ENCODE measurements at places on chromosomes 5 and 9. TPM values are rescaled to one million over a fixed set of nuclear protein-coding genes. Genes with fewer than 3 reads are reported as not detected.

DNA sequence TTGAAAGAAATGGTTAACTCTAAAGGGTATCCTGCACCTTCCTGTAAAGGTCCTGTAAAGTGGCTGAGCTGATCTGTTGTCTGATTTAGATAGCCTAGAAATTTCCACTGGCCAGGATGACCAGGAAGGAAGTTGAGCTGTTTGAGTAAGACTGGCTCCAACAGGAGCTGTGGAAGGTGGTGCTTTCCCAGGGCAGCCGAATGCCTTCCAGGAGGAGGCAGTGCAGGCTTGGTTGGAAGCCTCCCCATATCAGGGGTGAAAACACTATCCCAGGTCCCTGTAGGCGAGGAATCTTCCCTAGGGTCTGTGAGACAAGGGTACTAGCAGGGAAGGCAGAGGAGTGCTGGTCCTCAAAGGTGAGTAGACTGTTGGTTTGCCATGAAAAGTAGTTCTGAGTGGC, 98.4 kb downstream of the LIX1 start:
- H3K36me3 ChIP-seq: no peaks in the 10 kb centered on the region
- H3K27me3 ChIP-seq: no peaks in the 10 kb centered on the region
- no peak overlapping the region for H3K4me3 ChIP-seq
- H3K4me1 ChIP-seq: no peaks in the 10 kb centered on the region
- DNase-seq: no peak

- H3K4me1 ChIP-seq: no peaks in the 10 kb centered on the region
- no peaks in the 10 kb centered on the region for H3K27me3 ChIP-seq
- no peak overlapping the region for H3K4me3 ChIP-seq
- no peaks in the 10 kb centered on the region for H3K36me3 ChIP-seq
Observed at GRCh38 chr9:8366161-8366926, 566.8 kb upstream of the DMAC1 start.

GRCh38 chr9:92671323-92671722, 1.4 kb upstream of the IPPK start:
- peak; percentile 29 for DNase-seq
- H3K36me3 ChIP-seq: peaks cover 9% of the 10 kb centered on the region
- no peak overlapping the region for H3K4me3 ChIP-seq
- peaks cover 30% of the 10 kb centered on the region for H3K4me1 ChIP-seq
- no peaks in the 10 kb centered on the region for H3K27me3 ChIP-seq

DNA sequence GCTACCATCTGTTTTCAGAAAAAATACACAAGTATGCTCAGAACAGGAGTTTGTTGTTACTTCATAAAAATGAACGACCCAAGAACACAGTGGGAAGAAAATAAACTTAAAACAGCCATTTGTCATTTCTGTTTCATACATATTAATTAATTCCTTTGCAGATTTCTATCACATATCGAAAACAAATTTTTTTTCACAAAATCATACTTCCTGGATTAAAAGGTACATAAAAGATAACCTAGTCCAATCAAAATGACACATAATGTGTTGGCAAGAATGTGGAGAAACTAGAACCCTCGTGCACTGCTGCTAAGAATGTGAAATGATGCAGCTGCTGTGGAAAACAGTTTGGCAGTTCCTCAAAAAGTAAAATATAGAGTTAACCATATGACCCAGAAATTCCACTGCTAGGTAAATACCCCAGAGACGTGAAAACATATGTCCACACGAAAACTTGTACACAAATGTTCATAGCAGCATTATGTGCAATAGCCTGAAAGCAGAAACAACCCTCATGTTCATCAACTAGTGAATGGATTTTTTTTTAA, 46.0 kb downstream of the MYO10 start:
- H3K36me3 ChIP-seq: no peaks in the 10 kb centered on the region
- H3K4me1 ChIP-seq: no peaks in the 10 kb centered on the region
- H3K27ac ChIP-seq: no peak overlapping the region
- H3K27me3 ChIP-seq: no peaks in the 10 kb centered on the region

- DNase-seq: no peak
- no peak overlapping the region for H3K4me3 ChIP-seq
- H3K4me1 ChIP-seq: no peaks in the 10 kb centered on the region
- no peak overlapping the region for H3K27ac ChIP-seq
- no peaks in the 10 kb centered on the region for H3K27me3 ChIP-seq
Observed at GRCh38 chr5:119966028-119966427, 336.7 kb downstream of the FAM170A start.

DNA sequence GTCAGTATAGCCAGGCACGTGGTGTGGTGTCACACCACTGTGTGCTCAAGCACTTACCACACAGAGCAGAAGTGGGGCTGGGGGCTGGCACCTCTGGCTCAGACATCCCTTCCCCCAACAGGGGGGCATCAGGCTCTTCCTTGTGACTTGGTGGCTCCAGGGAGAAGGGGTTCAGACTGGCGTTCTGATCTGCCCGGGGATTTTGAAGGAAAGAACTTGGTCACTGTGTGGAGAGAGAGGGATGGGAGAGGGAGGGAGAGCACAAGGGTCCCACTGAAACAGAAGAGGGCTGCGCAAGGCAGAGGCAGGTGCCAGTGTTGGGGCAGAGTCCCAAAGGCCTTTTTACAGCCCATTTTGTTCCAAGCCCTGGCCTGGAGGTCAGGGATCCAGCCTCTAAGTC, 109.7 kb upstream of the ALDH1B1 start:
- no peak overlapping the region for H3K27ac ChIP-seq
- no peak overlapping the region for H3K4me3 ChIP-seq
- peaks cover 15% of the 10 kb centered on the region for H3K4me1 ChIP-seq
- H3K36me3 ChIP-seq: no peaks in the 10 kb centered on the region
- no peaks in the 10 kb centered on the region for H3K27me3 ChIP-seq

DNA sequence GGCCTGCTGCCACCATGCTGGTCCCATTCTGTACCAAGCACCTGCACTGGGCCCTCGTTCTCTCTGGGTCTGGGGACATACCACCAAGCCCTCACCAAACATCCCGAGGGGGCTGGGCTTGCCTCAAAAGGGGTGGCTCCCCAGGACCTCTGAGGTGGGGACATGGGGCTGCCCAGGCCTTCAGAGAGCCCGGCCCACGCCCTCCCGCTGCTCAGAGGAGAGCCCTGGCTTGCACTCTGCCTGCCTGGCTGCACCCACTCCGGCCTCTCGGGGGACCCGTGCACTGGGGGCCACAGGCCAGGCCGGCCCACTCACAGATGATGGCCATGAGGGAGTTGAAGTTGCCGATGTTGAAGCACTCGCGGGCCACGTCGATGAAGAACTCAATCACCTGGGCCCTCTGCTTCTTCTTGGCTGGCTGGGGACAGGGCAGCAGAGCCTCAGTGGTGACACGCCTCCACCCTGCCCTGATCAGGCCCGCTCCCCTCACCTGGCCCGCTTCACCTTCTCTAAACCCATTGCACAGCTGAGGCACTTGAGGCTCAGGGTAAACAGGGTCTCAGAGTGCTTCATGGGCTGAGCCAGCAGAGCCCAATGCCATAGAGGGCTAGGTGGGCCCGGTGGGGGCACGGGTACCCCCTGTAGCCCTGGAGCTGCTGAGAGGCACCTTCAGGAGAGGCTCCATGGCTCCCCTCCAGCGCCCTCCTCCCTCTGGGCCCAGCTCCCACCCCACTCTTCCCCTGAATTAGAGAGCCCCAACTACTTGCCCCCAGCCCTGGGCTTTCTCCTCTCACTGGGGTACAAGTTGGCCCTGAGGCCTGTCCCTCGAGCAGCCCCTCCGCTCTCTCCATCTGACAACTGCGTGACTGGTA, 47.7 kb upstream of the RNF130 start:
- no peak overlapping the region for H3K27ac ChIP-seq
- H3K36me3 ChIP-seq: no peaks in the 10 kb centered on the region
- H3K4me1 ChIP-seq: no peaks in the 10 kb centered on the region

DNA sequence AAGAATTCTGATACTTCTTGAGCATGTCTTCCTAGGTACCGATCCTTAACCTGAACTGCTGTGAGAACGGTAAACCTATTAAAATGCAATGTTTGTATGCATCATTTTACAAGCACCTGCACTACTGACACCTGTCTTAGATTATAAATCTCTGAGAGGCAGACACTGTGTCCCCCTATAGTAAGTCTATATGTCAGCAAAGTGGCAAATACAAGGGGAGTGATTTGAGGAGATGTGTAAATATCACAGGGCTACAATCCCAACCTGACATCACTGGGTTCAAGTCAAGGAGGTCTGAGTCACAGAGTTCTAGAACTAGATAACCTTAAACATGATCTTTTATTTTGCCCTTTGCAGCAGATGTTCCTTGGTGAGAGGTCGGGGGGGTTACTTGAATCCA, 64.1 kb downstream of the ANKH start:
- peaks cover 29% of the 10 kb centered on the region for H3K4me1 ChIP-seq
- H3K36me3 ChIP-seq: peaks cover 11% of the 10 kb centered on the region
- no peaks in the 10 kb centered on the region for H3K27me3 ChIP-seq
- H3K4me3 ChIP-seq: no peak overlapping the region
- H3K27ac ChIP-seq: no peak overlapping the region
- no peak for DNase-seq

- no peaks in the 10 kb centered on the region for H3K27me3 ChIP-seq
- no peaks in the 10 kb centered on the region for H3K36me3 ChIP-seq
- H3K27ac ChIP-seq: no peak overlapping the region
Observed at GRCh38 chr5:179407191-179408175, 62.2 kb upstream of the ADAMTS2 start.

DNA sequence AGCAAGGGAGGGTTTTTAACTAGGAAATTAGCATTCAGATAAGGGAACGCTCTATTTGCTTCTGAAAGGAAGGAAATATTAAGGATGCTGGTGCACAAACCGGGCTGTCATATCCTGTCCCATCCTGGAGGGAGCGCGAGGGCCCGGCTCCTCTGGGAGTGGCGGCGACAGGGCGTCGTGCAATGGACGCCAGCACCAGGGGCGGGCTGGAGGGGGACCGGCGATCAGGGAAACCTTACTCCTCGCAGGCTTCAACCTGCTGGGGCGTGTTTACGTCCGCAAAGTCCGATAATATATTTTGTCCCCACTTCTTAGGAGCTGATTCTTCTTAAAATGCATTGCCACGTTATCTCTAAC, 197.1 kb upstream of the TBCA start:
- no peak overlapping the region for H3K27ac ChIP-seq
- H3K36me3 ChIP-seq: no peaks in the 10 kb centered on the region
- DNase-seq: no peak
- peaks cover 12% of the 10 kb centered on the region for H3K4me1 ChIP-seq
- H3K27me3 ChIP-seq: peaks cover 56% of the 10 kb centered on the region
- H3K4me3 ChIP-seq: peak overlapping the region; percentile 0

DNA sequence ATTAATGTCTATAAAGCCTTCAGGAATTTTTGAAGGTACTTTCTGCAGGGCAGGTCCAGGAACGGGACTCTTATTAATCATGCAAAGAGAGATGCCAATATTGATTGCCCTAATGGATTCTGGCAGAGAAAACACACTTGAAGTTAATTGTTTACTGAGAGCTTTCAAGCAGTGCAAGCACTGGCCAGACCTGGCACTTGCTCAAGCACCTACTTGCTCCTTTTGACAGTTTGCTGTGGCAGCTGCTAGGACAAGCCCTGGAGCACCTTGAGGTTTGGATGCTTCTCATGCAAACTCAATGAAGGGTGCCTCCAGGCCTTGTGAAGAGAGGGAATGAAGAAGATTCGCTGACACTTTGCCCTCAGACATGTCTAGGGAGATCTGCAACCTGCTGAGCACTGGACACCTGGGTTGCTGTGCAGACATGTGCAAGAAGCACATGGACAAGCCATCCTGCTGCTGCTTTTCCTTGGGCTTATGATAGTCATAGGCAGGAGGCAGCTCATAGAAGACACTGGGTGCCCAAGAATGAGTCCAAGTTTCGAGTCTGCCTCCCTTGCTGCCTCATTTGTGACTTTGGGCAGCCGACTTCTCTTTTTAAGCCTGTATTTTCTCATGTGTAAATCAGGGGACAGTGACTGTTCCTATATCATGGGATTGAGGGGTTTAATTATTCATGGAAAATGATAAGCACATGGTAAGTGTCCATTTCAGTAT, 88.8 kb upstream of the EQTN start:
- H3K4me1 ChIP-seq: no peaks in the 10 kb centered on the region
- DNase-seq: no peak
- no peaks in the 10 kb centered on the region for H3K36me3 ChIP-seq
- no peaks in the 10 kb centered on the region for H3K27me3 ChIP-seq

DNA sequence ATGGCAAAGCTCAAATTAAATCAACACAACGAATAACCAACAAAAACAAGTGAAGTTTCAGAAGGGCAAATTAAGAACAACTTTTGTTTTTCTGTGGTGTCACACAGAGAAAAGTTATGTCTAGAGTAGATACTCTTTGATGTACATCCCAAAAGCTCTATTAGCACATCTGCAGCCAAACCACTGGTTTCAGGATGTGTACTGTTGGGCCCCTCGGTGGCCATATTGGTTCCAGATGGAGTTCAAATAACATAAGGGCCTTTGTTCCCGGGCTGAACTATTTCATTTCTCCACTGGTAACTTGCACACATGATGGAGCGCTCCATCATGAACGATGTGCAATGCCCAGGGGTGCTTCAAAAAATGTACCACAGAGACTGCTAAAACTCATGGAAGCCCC, 126.1 kb downstream of the SEMA5A start:
- no peaks in the 10 kb centered on the region for H3K4me1 ChIP-seq
- H3K27ac ChIP-seq: no peak overlapping the region
- no peaks in the 10 kb centered on the region for H3K36me3 ChIP-seq
- no peak for DNase-seq

DNA sequence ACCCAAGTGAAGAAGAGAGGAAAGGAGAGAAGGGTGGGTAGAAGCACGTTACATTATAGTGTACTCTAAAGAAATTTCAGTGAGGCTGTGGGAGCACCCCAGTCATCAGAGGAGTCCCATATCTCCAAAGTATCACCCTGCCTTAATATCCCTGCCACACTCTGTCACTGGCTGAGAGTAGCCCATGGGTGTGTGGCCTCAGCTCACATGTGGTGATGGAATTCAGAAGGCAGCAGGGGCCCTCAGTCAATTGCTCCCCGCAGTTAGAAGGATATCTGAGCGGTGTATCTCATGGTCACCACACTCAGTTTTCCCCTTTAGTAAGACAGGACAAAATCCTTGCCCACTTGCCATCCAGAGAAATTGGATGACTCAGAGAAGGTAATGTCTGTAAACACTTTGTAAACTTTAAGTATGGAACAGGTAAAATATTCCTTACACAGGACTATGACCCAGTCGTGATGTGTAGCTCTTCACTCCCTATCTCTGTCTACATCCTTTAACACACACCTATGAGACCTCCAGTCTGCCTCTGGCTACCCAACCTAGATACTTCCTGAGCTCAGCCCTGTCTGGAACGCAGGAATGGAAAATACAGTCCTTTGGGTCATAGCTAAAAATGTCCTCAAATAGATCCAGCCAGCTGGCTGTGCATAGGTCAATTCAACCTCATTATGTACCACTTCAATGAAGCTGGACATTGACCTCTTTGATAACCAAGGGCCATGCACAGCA, 24.3 kb upstream of the PLIN2 start:
- H3K27ac ChIP-seq: no peak overlapping the region
- H3K36me3 ChIP-seq: no peaks in the 10 kb centered on the region
- no peak for DNase-seq
- H3K27me3 ChIP-seq: no peaks in the 10 kb centered on the region

- H3K27ac ChIP-seq: no peak overlapping the region
- H3K27me3 ChIP-seq: no peaks in the 10 kb centered on the region
- H3K4me1 ChIP-seq: no peaks in the 10 kb centered on the region
Observed at GRCh38 chr5:165858118-165858517, 2352.7 kb downstream of the MAT2B start.

ZNF474 gene
- 0.28 TPM for total RNA-seq

KIF12 gene
- total RNA-seq: not detected

BTNL3 gene
- total RNA-seq: not detected

HACD4 gene
- total RNA-seq: 6.5 TPM
